ENCODE measurements at places on chromosomes 2 and 18. TPM values are rescaled to one million over a fixed set of nuclear protein-coding genes. Genes with fewer than 3 reads are reported as not detected.

GRCh38 chr2:172084395-172084644 lies 987 bp upstream of the DLX1 start:
- no peak for DNase-seq

DNA sequence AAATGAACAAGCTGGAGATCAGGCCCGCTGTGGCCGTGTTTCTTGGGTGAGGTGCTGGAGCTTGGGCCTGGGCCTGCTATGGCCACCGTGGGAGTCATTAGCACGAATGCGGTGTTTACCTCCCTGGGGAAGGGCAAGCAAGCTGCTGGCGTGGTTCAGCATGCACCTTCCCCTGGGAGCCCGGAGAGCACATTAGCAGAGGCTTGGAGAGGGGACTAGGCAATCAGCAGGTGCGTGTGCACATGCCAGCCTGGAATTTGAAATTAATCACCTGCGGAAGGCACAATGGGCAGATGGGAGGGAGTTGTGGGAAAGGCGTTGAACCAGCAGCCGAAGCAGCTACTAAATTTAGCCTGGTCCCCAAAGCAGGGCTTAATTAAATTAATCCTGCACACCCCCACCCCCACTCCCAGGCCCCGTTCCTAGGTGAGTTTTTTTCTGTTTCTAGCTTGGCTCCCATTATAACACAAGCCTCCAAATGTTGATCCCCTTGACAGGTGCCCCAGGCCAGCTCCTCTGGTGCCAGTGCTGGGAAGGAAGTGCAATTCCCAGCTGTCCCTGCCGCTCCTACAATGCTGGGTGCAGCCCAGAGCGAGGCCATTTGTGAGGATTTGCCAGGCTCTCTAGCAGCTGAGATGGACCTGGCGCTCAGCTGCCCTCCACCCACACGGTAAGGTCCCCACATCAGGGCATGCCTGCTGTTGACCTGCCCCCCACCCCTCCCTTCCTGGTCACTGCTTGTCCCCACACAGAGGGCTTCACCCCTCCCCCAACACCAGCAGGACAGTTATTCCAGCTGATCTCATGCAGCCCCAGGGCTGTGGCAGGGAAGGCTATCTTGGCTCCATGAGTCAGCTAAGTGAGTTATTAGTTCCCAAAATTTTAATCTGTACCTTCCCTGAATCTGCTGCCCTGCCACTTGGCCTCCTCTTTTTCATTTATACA lies 115.0 kb downstream of the ZBTB7C start:
- DNase-seq = no peak

GRCh38 chr2:75411574-75411973 lies 149.2 kb downstream of the EVA1A start:
- no peak for DNase-seq

AOX1 gene
- polyA plus RNA-seq = not detected

NT5C1B gene
- polyA plus RNA-seq = not detected

DNA sequence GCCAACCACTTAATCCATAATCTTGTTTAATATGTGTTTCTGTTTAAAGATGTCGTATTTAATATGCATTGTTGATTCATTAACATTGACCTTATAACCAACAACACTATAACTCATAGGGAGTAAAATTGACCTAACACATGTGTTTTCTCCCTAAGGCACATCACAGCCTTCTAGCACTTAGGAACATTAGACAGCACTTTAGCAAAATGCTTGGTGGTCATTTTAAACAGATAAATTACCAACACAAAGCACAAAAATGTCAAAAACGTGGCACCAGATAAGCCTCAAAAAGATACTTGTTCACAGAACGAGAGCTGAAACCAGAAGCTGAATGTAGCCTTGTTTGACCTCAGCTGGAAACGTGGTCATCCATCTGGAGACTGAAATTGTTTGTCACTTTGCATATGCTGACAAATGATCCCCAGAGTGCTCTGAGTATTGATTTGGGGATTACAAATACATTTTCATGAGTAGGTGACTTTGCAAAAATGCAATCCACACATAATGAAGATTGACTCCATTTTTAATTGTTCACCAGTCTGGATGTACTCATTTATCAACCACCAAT lies 139.2 kb downstream of the CCDC102B start:
- no peak for DNase-seq

DNA sequence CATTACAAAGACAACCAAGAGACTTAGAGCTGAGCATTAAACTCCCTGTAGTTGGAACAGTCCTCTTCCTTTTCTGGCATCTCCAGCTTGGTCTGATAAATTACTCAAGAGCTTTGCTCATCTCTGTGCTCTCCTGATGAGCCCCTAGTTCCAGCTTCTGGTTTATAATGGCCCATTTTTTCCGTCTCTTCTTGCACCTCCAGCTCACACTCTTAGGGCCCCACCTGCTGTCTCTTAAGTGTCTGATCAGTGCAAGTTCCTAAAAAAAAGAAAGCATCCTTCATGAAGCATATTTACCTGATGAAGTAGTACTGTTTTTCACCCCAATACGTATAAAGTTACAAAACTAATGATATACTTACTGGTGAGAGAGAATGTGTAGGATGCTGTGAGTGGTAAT lies 822.9 kb downstream of the RNF144A start:
- no peak for DNase-seq
